Endothelial cell (in vitro differentiated cells): ENCODE measurements at places on chromosomes 12 and 14.

DNA sequence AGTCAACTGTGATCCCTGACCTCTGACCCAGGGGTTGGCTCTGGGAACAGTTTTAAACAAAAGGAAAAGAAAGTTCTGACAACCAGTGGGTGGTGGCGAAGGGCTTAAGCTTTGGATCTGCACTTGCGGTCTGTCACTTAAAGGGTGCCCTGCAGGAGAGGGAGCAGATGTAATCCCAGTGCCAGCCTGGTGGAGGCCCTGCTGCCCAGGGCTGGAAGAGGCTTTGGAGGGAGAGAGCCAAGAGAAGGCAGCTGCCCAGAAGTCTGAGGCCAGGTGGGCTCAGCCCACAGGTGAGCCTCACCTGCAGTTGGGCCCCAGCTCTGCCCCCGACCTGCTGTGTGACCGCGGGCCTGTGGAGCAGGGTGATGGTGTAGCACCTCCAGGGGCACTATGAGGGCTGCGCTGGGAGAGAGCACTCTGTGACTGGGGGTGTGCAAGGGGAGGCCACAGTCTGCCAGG, 19.1 kb downstream of the SH2B3 start:
- H3K36me3 ChIP-seq = peaks cover 25% of the 10 kb centered on the region
- H3K4me1 ChIP-seq = peaks cover 45% of the 10 kb centered on the region
- no peak for DNase-seq
- H3K27ac ChIP-seq = no peak overlapping the region
- peaks cover 3% of the 10 kb centered on the region for H3K27me3 ChIP-seq

GRCh38 chr12:25126746-25127145, 68.2 kb downstream of the DNAI7 start:
- no peak overlapping the region for H3K4me3 ChIP-seq
- H3K36me3 ChIP-seq = no peaks in the 10 kb centered on the region
- no peaks in the 10 kb centered on the region for H3K27me3 ChIP-seq
- DNase-seq = no peak
- H3K27ac ChIP-seq = no peak overlapping the region

- no peak for DNase-seq
- H3K36me3 ChIP-seq = peaks cover 57% of the 10 kb centered on the region
- peaks cover 14% of the 10 kb centered on the region for H3K27me3 ChIP-seq
- no peak overlapping the region for H3K27ac ChIP-seq
Measured at GRCh38 chr14:99503848-99504453, 22.7 kb downstream of the CCNK start.

DNA sequence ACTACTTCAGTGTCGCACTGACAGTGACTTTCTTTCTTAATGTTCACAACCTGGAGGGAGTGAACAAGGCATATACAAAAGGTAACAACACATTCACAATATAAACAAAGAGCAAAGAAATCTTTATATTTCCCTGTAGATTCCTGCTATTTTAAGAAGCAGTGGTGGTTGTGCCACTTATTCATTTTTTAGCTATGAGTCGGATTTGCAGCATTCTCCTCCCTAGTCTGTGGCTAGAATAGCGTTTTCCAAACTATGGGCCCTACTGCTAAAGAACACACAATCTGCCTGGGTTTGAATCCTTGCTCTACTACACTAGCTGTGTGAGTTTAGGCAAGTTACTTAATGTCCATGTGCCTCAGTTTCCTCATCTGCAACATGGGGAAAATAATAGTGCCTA, 18.6 kb upstream of the MDM1 start:
- H3K36me3 ChIP-seq = no peaks in the 10 kb centered on the region
- H3K4me3 ChIP-seq = no peak overlapping the region
- H3K27ac ChIP-seq = no peak overlapping the region
- no peaks in the 10 kb centered on the region for H3K27me3 ChIP-seq
- no peak for DNase-seq
- no peaks in the 10 kb centered on the region for H3K4me1 ChIP-seq

- peaks cover 21% of the 10 kb centered on the region for H3K27me3 ChIP-seq
- DNase-seq = no peak
- peaks cover 3% of the 10 kb centered on the region for H3K36me3 ChIP-seq
- H3K4me1 ChIP-seq = peaks cover 66% of the 10 kb centered on the region
- peak overlapping the region; percentile 99 for H3K27ac ChIP-seq
- H3K4me3 ChIP-seq = no peak overlapping the region
Measured at GRCh38 chr14:91143862-91144261, 30.0 kb downstream of the DGLUCY start.

- no peak for DNase-seq
- no peak overlapping the region for H3K27ac ChIP-seq
- no peaks in the 10 kb centered on the region for H3K4me1 ChIP-seq
- H3K4me3 ChIP-seq = no peak overlapping the region
Measured at GRCh38 chr12:114926341-114926740, 242.4 kb upstream of the TBX3 start.

GRCh38 chr12:6548556-6548955, 7.3 kb downstream of the IFFO1 start:
- no peak for DNase-seq
- peaks cover 14% of the 10 kb centered on the region for H3K27me3 ChIP-seq
- peak overlapping the region; percentile 48 for H3K4me3 ChIP-seq
- H3K4me1 ChIP-seq = peaks cover 61% of the 10 kb centered on the region
- H3K27ac ChIP-seq = peak overlapping the region; percentile 72
- peaks cover 46% of the 10 kb centered on the region for H3K36me3 ChIP-seq

GRCh38 chr12:124852329-124852831, 11.3 kb downstream of the SCARB1 start:
- DNase-seq = no peak
- H3K27ac ChIP-seq = no peak overlapping the region
- peaks cover 31% of the 10 kb centered on the region for H3K4me1 ChIP-seq
- H3K27me3 ChIP-seq = peaks cover 10% of the 10 kb centered on the region
- H3K4me3 ChIP-seq = no peak overlapping the region
- no peaks in the 10 kb centered on the region for H3K36me3 ChIP-seq

GRCh38 chr12:89016970-89017778, 335.1 kb downstream of the DUSP6 start:
- H3K4me3 ChIP-seq = no peak overlapping the region
- H3K4me1 ChIP-seq = no peaks in the 10 kb centered on the region
- peak; percentile 57 for DNase-seq
- H3K27ac ChIP-seq = no peak overlapping the region
- H3K27me3 ChIP-seq = no peaks in the 10 kb centered on the region

- no peaks in the 10 kb centered on the region for H3K36me3 ChIP-seq
- H3K27me3 ChIP-seq = no peaks in the 10 kb centered on the region
- no peak overlapping the region for H3K27ac ChIP-seq
Measured at GRCh38 chr12:67025543-67026114, 243.5 kb upstream of the CAND1 start.
